MV-4-11 (cell line): ENCODE measurements at places on chromosomes 5 and 9.

DNA sequence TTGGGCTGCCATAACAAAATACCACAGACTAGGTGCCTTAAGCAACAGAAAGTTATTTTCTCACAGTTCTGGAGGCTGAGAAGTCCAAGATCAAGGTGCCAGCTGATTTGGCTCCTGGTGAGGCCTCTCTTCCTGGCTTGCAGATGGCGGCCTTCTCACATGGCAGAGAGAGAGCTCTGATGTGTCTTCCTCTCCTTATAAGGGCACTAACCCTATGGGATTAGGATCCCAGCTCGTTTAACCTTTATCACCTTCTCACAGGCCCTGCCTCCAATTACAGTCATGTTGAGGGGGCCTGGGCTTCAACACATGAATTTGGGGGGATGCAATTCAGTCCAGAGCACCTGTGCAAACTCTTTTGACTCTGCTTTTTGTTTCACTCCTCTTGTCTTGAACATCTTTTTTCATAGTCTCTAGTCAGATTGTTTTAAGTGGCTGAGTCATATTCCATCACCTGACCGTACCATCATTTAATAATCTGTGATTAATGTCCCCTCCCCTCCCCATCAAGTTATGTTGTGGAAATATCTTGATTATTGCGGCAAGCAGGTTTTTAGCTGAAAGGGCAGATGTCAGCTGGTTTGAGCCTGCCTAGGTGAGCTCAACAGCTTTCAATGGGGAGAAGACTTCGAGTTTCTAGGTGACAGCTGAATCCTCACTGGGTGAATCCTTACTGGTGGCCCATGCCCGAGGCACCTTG is 61.8 kb downstream of the NDFIP1 start:
- DNase-seq = no peak

DNA sequence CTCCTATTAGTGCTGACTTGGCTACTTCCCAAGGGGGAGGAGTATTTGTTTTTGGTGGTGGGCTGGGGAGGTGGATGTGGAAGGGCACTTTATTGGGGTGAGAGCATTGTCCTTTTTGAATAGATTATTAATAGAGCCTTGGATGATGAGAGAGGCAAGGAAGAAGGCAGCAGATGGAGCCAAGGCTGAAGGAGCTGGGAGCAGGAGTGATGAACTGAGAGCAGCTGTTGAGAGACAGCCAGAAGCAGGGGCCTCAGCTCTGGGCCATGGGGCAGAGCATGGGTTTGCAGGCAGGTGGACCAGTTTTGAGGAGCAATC is 29.6 kb downstream of the RGS3 start:
- no peak for DNase-seq

DNA sequence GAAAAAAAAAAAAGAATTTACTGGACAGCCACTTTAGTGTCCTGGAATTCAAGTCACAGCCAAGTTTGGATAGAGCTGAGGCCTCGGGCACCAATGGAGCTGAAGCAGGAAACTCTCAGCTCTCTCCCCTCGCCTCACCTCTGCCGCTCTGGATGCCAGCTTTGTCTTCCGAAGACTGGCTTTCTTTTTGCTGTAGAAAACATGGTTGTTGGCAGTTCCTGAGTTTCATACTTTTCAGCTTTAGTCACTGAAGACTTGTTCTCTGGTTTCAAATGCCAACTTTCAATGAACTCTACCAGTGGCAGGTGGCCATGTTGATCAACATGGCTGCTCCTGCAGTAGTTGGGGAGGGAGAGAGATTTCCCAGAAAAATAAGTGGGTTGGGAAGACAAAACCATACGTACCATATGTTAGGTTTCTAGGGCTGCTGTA is 142.2 kb downstream of the SNX18 start:
- DNase-seq = no peak

- peak; percentile 98 for DNase-seq
Measured at GRCh38 chr9:126985870-126986498, 71.4 kb downstream of the RALGPS1 start.

- no peak for DNase-seq
Measured at GRCh38 chr9:33197279-33198152, 30.4 kb upstream of the B4GALT1 start.

GRCh38 chr9:88013035-88013434 is 38.7 kb upstream of the CDK20 start:
- DNase-seq = no peak

DNA sequence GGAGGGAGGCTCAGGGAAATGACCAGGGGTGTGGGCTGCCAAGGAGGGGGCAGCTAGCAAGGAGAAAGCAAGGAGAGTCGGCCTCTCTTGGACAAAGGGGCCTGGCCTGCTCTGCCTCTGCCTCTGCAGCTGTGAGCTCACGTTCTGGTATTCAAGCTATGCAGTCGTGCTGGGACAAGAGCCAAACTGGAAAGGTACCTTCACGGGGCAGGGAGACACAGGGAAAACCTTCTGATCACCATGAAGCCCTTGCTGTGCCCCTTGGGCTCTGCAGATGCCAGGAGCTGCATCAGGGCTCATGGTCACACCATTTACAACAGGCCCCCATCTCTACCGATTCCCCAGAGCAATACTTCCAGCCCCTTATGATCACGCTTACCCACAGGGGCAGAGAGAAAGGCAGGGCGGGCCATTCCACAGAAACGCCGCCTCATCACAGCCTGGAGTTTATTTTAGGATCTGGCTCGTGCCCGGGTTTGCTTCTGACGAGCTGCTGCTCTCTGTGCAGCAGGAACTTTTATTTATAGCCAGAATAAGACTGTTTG is 63.2 kb downstream of the PRRT1B start:
- DNase-seq = no peak

DNA sequence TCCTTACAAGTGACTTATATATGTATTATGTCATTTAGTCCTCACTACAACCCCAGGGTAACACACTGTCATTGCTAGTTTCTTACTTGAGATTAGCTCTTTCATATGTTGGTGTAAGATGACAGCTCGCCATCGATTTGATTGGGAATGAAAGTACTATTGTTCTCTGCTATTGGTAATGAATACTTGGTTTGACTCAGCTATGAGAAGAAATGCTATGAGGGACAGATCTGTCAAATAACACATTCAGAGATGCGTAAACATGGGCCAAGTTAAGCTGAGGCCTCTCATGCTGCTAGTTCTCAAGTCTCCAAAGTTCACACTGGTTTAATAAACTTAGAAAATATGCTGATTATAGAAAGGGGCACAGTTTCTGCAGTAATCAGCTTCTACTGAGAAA is 142.7 kb downstream of the SGCD start:
- no peak for DNase-seq

- no peak for DNase-seq
Measured at GRCh38 chr5:43336159-43336558, 22.9 kb upstream of the HMGCS1 start.

DNA sequence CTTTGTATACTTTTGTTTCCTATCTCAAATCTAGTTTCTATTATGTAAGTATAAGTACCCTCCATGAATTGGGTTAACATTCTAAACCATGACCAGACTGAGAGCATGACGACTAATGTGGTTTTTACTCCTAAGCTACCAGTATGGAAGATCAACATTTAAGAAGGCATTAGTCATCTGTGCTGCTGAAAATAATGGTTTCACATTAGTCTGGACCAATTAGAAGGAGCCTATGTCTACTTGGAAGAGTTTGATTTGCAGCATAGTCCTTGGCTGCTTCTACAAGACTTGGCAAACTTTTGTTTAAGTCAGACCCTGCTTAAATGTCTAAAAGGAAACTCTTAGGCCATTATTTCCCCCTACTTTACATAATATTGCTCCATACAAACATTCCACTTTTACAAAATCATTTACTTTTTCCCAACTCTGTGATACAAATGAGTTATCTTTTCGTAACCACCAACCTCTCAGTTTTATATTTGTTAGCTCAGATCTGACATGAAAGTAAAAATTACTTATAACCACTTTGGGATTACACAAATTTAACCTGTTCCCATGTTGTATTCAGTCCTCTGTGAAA is 186.7 kb downstream of the COMMD10 start:
- peak; percentile 87 for DNase-seq

DNA sequence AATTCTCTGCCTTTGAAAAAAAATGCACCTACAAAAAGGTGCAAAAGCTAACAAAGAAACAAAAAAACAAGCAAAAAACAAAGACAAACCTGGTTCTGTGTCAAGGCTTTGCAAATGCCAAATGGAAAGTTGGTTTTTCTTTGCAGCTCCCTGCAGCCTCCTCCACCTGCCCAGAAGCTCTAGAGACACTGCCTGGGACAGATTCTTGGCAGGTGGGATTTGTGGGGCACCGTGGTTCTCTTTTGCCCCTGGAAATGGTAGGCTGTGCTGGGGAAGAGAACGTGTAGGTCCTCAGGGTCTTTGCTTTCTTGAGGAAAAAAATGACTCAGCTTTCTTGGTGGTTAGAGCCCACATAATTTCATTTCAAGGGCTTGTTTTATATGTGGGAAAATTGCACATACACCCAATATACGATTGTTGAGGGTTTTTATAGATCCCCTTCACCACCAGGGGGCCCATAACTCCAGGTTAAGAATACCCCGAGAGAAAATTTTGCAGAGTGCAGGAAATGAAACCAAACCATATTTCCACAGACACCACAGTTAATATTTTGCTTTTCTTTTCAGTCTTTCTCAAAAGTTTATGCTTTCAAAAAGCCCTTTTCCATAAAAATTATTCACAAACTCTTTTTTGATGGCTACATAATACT is 58.7 kb downstream of the NXNL2 start:
- DNase-seq = peak; percentile 73

GRCh38 chr5:102529031-102529430 is 30.2 kb upstream of the SLCO6A1 start:
- no peak for DNase-seq

GRCh38 chr5:14660833-14661232 is 3.7 kb upstream of the OTULIN start:
- no peak for DNase-seq

- no peak for DNase-seq
Measured at GRCh38 chr9:135468854-135469521, 10.6 kb upstream of the PPP1R26 start.

GRCh38 chr9:121485623-121486022 is 14.0 kb downstream of the GGTA1 start:
- DNase-seq = peak; percentile 88

DNA sequence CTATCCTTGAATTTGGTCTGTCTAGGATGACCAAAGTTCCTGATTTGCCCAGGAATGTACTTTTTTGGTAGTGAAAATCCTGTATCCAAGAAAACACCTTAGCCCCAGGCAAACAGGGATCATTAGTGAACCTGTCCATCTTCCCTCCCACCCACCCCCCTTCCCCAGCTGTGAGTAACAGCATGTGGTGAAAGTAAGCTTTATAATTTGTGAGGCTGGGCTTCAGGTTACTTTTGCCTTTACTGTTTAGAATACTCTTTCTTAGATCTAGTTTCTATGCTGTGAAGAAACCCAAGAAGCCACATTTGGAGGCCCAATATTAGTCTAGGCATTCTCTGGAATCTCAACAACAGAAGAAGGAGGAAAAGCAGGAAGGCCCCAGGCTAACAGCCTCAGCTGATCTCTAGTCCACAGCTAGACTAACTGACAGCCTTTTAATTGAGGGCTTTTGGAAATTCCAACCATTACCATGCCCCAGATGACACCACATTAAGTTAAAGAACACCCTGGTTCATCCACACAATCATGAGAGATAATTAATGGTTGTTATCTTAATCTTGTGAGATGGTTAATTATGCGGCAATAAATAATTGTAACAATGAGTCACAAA is 703.0 kb upstream of the NUDT12 start:
- no peak for DNase-seq

DNA sequence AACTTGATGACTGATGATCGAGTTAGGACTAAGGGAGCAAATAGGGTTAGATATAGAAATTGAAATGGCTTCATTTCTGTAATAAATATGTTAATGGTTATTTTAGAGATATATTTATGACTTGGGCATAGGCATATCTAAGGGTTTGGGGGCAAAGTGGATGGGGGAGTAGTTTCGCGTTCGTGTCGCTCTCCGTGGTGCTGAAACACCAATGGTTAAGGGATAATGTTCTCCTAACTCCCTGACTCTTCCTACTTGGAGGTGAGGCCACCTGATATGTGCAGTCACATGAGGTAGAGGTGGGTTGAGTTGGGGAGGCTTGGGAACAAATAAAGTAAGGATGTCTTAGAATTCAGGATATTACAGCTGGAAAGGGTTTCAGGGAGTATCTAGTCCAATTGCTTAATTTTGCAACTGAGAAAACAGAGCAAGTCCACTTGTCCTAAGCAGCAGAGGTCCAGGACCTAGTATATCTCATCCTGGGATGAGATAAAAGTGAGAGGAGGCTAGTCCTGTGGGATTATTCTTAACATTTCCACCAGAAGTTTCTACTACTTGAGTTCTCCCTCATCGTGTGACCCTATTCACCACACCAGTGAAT is 44.0 kb upstream of the MAP1B start:
- DNase-seq = no peak

DNA sequence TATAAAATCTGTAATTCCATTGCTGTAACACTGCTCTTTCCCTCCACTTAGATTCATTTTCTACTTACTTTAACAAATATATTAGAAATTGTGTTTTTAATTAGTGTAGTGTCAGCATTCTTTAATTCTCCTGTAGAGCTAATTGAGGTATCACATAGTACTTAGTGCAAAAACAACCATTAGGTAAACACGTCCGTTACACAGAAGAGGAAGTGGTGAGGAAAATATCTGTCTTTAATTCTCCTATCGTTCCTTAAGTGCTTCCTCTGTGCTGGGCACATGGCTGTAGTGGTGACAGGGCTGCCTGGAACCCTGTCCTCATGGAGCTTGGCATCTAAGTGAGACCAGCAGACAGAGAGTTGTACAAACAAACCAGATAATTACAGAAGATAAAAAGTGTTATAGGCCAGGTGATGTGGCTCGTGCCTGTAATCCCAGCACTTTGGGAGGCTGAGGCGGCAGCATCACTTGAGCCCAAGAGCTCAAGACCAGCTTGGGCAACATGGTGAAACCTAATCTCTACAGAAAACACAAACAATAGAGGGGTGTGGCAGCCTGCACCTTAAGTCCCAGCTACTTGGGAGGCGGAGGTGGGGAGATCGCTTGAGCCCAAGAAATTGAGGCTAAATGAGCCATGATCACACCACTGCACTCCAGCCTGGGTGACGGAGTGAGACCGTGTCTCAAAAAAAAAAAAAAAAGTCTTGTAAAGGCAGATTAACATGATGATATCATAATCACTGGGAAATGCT is 36.4 kb downstream of the PARP8 start:
- peak; percentile 80 for DNase-seq

DNA sequence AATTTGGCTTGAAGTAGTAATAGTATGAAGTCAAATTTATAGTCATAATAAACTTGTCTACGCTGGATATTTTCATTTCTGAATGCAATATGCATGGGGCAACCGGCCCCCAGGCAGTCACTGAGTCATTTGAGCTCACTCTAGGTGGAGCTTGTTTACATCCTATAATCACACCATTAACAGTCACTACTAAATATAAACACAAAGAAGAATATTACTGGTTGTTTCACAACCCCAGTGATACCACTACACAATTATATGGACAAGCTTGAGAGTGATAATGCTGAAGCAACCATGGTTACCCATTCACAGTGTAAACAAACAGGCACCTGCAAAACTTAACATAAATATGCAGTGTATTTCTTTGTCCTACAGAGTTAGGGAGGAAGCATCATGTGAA is 68.7 kb downstream of the MARCHF3 start:
- no peak for DNase-seq
